ENCODE measurements at places on chromosomes 16 and 17. TPM values are rescaled to one million over a fixed set of nuclear protein-coding genes. Genes with fewer than 3 reads are reported as not detected.

HS3ST3B1 gene
- 2.7 TPM for total RNA-seq

GRCh38 chr17:35969558-35970380 is 11.5 kb downstream of the CCL16 start:
- DNase-seq, result no peak

GRCh38 chr16:30724641-30725417 is 23.4 kb upstream of the PHKG2 start:
- peak; percentile 76 for DNase-seq

ATP2C2 gene
- 48.9 TPM for total RNA-seq

- no peak for DNase-seq
Observed at GRCh38 chr17:83007504-83008185, 71.8 kb upstream of the METRNL start.

DNA sequence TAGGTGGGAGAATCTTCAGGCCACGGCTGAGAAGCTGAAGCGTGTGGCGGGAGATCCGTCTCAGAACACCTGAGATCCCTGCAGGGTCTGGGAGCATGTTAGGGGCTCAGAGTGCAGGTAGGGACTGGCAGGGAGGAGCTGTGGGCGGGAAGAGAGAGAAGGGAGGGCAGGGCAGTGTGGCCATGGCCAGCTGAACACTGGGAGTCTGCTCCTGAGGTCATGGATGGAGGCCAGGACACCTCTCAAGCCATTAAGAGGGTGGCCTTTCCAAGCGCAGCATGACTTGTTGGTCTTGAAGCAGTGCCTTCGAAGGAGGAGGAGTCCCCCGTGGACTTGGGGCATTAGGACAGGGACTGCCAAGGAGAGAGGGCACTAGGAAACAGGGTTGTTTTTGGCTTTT is 23.7 kb downstream of the NAA60 start:
- no peak for DNase-seq

All from upper lobe of right lung (tissue), 1 donor.